ENCODE measurements at places on chromosomes 12 and 14. TPM values are rescaled to one million over a fixed set of nuclear protein-coding genes. Genes with fewer than 3 reads are reported as not detected.

DNA sequence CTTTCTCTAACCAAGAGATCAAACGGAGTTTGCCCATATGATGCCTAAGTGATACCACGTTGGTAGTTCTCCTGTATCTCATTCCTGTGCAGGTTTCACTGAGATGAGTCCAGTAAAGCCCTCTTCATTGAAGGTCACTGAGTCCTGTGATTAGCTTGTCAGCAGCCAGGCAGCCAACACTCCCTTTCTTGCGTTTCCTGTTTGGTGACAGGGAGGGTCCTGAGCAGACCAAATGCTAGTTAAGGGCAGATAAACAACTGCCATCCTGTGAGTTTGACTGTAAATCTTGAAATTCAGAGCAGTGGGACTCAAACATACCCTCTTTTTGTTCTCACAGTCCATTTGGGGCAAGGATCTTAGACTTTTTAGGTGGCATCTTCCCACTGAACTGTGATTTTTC lies 39.4 kb downstream of the ZNF641 start:
- H3K27me3 ChIP-seq = no peaks in the 10 kb centered on the region
- no peak overlapping the region for H3K4me3 ChIP-seq

- peaks cover 12% of the 10 kb centered on the region for H3K4me1 ChIP-seq
- H3K27me3 ChIP-seq = 0 out of 2 replicates have a peak, but pooled peaks cover 2% of the 10 kb centered on the region
- peak overlapping the region; percentile 17 for H3K4me3 ChIP-seq
- DNase-seq = peak; percentile 38
Measured at GRCh38 chr14:95597784-95598211, 62.9 kb downstream of the GLRX5 start.

DNA sequence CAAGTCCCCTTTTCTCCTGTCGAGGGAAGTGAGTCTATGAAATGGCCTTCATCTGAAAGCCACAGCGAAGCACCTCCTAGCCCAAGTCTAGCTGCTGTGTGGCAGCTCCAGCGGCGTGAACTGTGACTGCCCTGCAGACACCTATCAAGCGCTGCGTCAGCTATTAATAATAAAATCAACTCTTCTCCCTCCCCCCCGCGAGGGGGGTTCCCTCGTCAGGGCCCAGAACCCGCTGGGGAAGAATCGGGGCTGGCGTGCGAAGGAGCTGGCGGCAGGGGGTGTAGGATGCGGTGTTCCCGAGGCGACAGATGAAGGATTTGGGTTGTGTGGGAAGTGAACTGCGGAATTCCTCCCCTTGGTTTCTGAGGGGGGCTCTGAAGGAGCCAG lies 662 bp upstream of the ATP2A2 start:
- peak overlapping the region; percentile 78 for H3K4me3 ChIP-seq
- peaks cover 22% of the 10 kb centered on the region for H3K36me3 ChIP-seq
- DNase-seq = peak; percentile 80

- peaks cover 24% of the 10 kb centered on the region for H3K27me3 ChIP-seq
- DNase-seq = peak; percentile 82
- H3K4me1 ChIP-seq = peaks cover 2% of the 10 kb centered on the region
- peak within 1 kb of the TSS; percentile 80 for H3K4me3 ChIP-seq
Measured at GRCh38 chr14:25049568-25050268, at the start of gene STXBP6. TSS of gene STXBP6 (minus strand) at chr14:25050147. CDS start at chr14:24974818, 75,329 bp downstream.

Gene RNASE7
- total RNA-seq = not detected
